ENCODE measurements at places on chromosomes 6 and 20.

- no peak for DNase-seq
These were observed 12.2 kb downstream of the PRL start for GRCh38 chr6:22284666-22285065.

GRCh38 chr6:138685257-138685656 is 88.3 kb upstream of the CCDC28A start:
- no peak for DNase-seq

GRCh38 chr20:63163596-63164483 is 52.1 kb downstream of the YTHDF1 start:
- DNase-seq = no peak

DNA sequence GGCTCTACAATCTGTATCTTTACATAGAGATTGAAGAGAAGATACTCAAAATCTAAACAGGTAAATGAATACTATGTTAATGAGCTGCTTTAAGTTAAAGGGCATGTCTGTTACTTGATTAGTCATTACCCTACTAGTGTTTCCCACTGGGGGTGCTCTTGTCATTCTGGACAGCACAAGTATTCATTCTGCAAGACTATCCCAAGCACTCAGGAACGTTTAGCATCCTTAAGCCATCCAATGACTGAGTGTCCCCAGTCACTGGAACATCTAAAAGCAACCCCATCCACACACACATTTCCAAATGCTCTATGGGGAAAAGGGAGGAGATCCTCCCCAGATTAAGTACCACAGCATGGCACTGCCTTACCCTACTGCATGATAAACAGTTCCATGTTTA is 25.7 kb downstream of the EZR start:
- DNase-seq = no peak

All from stimulated activated effector memory CD8-positive, alpha-beta T cell treated with anti-CD3 and anti-CD28 coated beads, Interleukin-12 subunit alpha, Interleukin-12 subunit beta, amount 100 ng/mL, for 72 hours (primary cell).